ENCODE measurements at places on chromosomes 5 and 9.

DNA sequence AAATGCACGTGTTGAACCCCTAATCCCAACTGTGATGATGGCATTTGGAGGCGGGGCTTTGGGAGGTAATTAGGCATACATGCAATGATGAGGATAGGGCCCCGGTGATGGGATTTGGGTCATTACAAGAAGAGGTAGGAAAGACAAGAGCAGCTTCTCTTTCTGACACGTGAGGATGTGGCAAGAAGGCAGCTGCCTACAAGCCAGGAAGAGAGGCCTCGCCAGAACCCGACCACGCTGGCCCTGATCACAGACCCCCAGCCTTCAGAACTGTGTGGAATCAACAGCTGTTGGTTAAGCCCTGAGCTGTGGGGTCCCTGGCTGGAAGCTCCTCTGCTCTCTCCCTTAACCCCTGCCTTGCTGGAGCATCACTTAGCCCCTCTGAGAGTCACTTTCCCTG is 57.5 kb downstream of the COL23A1 start:
- DNase-seq, result no peak

DNA sequence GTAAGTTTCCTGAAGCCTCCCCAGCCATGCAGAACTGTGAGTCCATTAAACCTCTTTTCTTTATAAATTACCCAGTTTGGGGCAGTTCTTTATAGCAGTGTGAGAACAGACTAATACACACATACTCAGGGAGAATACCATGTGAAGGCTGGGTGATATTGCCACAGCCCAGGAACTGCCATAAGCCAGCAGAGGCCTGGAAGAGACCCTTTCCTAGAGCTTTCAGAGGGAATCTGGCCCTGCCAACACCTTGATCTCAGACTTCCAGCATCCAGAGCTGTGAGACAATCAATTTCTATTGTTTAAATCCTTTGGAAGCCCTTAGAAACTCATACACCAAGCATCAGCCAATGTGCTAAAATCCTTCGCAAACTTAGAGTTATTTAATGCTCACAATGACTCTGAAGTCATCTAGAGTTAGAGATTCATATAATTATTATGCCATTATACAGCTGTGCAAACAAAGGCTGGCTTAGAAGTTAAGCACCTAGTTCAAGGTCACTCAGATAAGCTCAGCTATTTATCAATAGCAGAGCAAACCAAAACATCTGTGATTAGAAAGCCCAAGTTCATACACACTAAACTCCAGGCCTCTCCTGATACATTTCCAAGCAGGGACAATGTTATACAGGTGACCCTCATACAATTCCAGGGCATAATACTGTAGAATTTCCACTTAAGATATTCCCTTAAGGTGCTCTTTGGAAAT is 531.8 kb upstream of the DAP start:
- DNase-seq, result no peak

GRCh38 chr5:156356238-156356637 is 29.3 kb downstream of the SGCD start:
- no peak for DNase-seq

DNA sequence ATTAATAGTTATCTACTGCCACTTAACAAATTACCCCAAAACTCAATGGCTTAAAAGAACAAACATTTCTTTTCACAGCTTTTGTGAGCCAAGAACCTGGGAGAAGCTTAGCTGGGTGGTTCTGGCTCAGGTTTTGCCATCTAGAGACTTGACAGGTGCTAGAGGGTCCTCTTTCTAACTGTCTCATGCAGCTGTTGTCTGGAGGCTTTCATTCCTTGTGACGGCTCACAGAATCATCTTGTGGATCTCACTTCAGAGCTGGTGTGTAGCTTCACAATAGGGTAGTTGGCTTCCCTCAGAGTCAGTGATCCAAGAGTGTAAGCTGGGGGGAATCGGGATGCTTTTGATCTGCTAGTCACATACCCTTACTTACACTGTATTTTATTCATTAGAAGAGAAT is 81.2 kb upstream of the APC start:
- DNase-seq, result no peak

GRCh38 chr5:176438959-176439757 is 9.0 kb upstream of the FAF2 start:
- DNase-seq, result peak; percentile 77

GRCh38 chr5:138274189-138274853 is at the start of gene GFRA3:
GFRA3 (minus strand) TSS chr5:138274621; CDS start chr5:138274424, 197 bp downstream.
- no peak for DNase-seq

DNA sequence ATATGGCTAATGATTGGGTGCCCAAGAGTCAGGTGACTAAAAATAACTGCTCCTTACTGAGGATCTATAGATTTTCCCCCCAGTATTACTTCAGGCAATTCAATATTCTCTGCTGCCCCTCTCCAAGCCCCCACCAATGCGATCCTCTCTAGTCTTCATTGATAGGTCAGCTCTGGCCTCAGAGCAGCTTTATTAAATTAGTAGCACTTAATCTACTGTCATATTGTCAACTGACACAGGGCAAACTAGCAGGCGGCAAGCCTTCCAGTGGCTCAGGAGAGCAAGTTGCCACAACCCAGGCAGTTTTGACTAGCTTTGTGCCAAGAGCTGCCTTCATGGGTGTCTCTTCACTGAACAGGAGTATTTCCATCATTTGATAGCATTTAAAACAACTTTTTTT is 462.9 kb downstream of the BNC2 start:
- no peak for DNase-seq

- DNase-seq, result no peak
These were observed 10.5 kb upstream of the TRIM36 start for GRCh38 chr5:115180165-115180709.

DNA sequence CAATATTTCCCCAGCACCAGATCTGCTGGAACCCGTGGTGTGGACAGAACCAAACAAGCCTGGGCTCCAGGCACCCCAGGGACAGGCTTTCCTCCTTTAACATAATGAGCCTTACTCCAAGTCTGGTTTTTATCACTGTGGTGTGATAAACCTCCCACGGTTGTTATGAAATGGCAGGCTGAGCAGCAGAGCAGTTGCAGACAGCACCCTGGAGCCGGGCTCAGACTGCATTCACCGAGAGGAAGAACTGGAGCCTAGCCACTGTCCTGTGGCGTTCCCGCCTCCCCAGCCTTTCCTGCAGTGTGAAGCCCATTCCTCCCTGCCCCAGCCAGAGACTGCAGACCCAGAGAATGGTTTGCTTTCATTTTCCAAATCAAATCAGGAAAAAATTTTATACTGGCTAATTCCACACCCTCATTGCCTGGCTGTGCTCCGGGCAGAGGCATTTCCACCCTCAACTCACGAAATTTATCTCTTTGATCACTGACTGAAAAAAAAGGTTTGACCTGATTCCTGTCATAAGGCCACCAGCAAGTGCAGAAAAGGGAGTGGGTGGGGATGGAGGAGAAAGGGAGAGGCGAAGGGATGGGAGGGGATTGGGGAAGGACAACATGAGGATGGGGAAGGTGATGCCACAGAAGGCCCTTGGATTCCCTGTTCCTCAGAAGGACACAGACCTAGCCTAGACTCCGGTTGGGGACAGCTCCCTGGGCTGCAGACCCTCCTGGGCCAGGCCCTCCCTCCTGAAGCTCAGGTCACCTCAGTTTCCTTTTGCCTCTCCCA is 18.9 kb downstream of the IPPK start:
- no peak for DNase-seq

- DNase-seq, result no peak
These were observed 87.4 kb upstream of the PCA3 start for GRCh38 chr9:76676857-76677256.

- DNase-seq, result no peak
These were observed 2118.9 kb downstream of the MAT2B start for GRCh38 chr5:165624166-165624946.

DNA sequence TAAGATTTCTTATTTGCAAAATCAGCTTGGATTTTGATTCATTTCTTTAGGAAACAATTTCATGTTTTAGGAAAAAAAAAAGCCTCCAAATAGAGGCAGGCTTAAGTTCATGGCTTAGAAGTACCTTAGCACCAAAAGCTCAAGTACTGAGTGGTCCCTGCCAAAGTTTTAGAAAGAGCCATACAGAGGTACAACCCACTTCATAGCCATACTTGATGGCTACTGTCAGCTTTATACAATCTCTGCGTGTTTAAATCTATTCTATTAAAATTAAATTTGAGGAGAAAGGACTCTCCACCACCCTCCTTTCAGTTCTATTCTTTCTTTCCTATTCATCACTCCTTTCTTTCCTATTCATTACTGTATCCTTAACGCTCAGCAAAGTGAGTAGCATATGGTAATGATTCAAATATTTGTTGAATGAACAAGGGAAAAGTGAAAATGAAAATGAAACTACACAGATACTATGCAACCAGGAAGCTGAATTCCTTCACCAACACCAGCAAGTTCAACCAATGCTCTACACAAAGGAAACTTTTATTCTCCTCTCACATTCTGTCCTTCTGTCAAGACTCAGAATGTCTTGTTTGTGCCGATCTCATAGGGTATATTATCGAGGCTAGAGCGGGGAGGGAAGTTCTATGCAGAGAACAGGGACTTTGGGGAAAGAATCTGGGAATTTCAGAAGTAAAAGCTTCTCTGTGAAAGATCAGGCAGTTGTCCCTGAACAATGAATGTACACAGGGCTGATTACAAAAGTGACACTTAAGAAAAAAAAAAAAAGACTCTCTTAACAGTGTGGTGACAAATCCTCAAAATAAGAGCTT is 138.6 kb upstream of the SPEF2 start:
- peak; percentile 44 for DNase-seq

DNA sequence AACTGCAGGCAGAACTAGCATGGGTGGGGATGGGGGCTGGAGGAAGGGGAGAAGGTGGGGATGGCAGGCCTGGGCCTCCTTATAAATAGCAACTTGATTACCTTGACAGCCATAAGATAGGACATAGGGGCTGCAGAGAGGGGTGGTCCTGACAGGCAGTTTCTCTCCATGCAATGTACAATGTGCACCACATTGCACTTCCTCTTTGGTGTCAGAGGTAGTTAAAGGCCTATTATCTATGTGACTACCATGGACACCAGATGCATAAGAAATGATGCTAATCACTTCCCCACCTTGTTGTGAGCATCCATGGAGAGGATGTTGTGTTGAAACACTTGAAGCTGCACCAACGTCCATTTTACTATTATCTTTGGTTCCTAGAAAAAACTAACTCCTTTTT is 20.2 kb upstream of the SUB1 start:
- no peak for DNase-seq

- DNase-seq, result no peak
These were observed 136.9 kb upstream of the KLF9 start for GRCh38 chr9:70551396-70551795.

DNA sequence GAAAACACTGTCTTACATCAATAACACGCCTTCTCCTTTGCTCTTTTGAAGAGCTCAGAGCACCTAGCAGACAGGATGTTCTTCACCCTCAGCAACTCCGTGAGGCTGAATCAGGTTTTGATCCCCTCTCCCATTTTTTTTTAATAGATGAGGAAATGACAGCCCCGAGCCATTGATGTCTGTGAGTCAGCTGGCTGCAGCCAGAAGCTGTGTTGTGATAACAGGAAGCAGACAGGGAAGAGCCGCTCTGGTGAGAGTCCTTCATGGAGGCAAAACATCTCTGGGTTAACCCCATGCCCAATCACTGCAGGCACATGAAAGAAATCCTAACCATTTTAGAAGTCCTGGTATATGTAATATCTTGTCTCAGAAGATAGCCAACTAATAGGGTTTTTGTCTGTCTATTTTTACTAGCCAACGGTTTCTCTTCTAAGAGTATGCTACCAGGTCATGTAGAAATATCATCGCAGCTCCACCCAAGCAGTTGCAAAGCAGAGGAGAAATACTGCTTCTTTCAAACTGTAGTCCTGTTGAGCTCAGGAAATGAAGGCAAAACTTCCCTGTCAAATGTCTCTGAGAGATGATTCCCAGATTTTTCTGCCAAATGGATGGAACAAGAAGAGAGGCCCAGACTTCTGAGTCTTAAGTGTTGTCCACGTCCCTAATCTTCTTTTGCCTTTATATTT is 568.9 kb downstream of the CCDC171 start:
- DNase-seq, result no peak

DNA sequence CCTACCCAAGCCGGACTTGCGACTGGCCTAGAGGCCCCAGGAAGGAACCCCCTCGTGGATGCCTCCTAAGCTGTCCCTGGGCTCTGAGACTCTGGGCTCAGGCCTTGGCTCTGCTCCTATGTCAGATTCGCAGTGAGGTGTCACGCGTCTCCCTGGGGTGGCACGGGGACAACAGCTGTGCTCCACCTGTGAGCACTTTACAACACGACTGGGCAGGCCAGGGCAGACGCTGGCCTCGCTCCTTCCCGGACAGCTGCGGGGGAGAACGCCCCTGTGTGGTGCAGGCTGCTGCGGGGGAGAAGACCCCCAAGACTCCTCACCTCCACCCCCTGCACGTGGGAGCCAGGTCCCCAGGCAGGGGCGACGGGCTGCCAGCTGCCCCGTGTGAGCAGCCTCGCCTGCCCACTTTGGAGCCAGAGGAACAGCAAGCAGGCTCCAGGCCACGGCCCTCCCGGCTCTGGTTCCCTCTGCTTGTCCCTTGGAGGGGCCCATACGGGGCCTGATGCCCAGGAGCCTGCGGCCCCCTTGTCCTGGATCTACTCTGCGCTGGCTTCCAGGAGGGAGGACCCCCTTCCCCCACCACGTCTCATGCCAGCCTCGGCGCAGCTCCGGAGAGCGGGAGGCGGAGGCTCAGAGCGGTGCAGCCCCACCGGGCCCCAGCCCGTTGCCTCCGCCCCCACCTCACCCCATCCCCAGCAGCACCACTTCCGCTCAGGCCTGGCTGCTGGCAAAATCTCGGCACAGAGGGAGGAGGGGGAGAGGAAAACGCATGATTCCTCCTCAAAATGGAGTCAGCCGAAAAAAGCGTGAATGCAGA is 36.0 kb downstream of the SARDH start:
- no peak for DNase-seq

Data from HS-5 (cell line).